ENCODE measurements at places on chromosomes 3 and 15.

DNA sequence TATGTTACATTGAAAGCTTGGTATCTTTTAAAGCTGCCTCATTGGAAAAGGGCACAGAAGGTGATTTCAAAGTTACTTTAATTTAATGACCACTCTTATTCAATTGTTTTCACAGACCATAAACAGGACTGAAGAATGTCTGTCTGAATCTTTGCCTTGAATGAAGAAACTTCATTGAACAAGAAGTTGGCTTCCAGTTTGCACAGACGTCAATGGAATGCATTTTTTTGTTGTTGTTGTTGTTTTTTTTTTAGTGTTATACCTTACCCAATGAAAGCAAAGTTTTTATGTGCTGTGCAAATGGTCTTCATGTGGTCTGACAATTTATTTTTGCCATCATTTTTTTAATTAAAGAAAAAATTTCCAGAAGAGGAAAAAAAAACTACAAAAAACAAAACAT is 602.7 kb upstream of the TGFBR2 start:
- DNase-seq, result no peak

DNA sequence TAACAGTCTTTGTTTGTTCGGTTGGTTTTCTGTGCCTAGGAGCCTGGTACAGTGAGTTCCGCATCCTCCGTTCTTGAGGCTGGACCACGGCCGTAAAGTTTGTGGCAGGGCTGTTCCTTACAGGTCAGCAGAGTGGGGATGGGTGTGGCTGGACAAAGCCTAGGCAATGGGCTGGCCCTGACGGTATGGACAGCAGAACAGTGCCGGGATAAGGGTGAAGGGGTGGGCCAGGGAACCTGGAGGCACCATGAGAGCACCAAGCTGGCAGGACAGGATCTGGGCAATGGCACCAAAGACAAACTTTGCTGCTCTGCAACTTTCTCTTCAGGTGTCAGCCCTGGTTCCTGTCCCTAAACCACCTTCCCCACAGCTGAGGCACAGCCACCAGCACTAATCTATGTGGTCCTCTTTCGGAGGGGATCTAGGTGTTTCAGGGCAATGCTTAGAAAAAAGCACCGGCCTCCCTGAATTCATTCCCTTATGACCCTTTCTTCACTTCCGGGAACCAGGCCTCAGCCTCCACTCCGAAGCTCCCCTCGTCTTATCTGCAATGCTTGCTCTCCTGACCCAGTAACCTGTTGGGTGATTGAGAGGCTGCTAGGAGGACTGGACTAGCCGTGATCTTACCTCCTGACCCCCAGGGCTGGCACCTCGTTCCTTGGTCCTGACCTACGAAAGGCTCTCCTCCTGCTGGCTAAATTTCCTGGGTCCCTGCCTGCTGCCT is 54.4 kb downstream of the KLHL6 start:
- no peak for DNase-seq

DNA sequence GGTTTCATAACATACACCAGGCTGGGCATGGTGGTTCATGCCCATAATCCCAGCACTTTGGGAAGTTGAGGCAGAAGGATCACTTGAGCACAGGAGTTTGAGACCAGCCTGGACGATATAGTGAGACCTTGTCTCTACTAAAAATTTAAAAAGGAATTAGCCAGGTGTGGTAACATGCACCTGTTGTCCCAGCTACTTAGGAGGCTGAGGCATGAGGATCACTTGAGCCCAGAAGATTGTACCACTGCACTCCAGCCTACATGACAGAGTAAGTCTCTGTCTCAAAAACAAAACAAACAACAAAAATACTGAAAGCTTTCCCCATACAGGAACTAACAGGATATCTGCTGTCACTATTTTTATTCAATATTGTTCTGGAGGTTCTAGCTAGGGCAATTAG is 20.9 kb downstream of the GREM1 start:
- DNase-seq, result no peak

DNA sequence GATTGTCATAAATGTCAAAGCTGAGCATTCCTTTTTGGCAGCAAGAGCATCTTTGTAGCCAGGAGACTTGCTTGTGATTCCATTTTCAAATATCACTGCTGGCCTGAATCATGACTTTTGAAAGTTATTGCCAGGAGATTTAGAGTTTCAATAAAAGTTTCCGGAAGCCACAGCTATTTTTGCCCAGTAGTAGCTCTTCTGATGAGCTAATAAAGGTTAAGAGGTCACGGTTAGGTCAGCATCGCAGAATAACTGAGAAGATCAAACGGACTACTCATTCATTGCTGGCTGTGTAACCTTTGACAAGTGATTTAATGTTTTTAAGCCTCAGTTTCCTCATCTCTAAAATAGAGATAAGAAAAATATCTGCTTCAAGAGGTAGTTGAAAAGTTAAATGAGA is 105.1 kb upstream of the ETV5 start:
- no peak for DNase-seq

DNA sequence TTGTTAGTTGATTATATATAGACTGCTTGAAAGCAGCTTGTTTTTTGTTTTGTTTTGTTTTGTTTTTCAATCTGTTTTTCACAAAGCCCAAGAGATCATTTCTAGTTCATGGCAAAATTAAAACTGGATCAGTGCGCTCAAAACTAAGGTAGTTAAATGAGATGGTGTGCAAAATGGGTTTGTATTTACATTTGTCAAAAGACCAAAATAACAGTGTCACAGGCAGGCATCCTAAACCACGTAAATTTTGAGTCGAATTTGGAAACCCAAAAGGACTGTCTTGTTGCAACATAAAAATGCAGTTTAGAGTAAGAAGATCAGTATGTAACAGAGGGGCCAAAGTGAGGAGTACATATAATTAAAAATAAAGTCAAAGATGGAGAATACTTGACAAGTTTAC is 2.4 kb downstream of the DMXL2 start:
- no peak for DNase-seq
